Activated CD4-positive, alpha-beta T cell treated with anti-CD3 and anti-CD28 coated beads, Interleukin-2, amount 50 U/mL, for 16 hours (primary cell): ENCODE measurements at places on chromosomes 16 and 17.

DNA sequence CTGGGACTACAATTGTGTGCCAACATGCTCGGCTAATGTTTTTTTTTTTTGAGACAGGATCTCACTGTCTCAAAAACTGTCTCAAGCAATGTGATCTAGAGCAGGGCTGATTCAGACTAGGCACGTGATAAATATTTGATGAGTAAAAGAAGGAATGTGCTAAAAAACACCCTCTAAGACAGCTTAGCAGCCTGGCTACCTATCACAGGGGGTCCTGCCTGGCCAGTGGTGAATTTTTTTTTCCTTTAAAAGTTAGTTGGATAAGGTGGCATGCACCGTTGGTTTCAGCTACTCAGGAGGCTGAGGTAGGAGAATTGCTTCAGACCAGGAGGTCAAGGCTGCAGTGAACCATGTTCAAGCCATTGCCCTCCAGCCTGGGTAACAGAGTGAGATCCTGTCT lies 14.8 kb upstream of the GPATCH8 start:
- DNase-seq, result no peak

GRCh38 chr17:7445619-7445968 lies 733 bp downstream of the CHRNB1 start:
- DNase-seq, result no peak

DNA sequence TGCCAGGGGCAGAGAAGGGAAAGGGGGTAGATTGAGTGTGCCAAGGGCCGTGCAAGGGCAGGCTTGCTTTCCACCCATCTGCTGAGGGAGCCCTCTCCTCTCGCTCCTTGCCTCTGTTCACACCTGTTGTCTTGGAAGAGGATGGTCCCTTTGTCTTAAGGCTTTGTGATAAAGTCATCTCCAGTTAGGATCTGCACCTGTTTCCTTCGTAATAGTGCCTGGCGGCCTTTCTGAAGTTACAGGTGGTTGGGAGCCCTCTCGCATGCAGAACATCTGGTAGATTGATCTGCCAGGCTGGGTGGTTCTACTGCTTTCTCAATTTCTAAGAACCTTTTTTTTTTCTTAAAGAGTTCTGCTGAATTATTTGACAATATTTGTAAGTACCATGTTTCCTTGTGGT lies 16.3 kb downstream of the UBFD1 start:
- DNase-seq, result no peak

GRCh38 chr17:57004944-57005579 lies 27.1 kb downstream of the SCPEP1 start:
- no peak for DNase-seq

GRCh38 chr17:48297825-48298224 lies 132.2 kb downstream of the SKAP1 start:
- no peak for DNase-seq
